ENCODE measurements at places on chromosomes 1 and 21.

DNA sequence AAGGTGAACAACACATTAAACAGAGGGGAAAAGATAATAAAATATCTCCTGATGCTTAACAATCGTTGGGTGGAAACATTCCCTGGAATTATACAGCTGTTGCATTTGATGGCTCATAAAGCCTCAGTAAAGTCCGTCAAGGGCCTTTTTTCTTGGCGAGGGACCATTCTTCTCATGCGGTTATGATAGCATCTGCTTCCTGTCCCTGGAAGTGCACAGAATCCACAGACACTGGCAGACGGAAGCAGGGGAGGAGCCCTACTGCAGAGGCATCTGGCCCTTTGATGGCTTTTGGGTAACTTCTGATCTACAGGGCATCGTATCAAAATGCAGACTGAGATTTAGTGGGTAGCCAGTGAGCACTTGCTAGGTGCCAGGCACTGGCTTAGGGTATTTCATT is 286.9 kb downstream of the KIF26B start:
- no peak for DNase-seq

- no peak for DNase-seq
Observed at GRCh38 chr1:8213136-8213535, 104.8 kb upstream of the SLC45A1 start.

- DNase-seq = no peak
Observed at GRCh38 chr1:153565529-153566374, at the start of gene S100A2. TSS of gene S100A2 (minus strand) at chr1:153565844. CDS start at chr1:153563877, 1,967 bp downstream.

- no peak for DNase-seq
Observed at GRCh38 chr1:99776120-99776519, 9.7 kb upstream of the FRRS1 start.

DNA sequence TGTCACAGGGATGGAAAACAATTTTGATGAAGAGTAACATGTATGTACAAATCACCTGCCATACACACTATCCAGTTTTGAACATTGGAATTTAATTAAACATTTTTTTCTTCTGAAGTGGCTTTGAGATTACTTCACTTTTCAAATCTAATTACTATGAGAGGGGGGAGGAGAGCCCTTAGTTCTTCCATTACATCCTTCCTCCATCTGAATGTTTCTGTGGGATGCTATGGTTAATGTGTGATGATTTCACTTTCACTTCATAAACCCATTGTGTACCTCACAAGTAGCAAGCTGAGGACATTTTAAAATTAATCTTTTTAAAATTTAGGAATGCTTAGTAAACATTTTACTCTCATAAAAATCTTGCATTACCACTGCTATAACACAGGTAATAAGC is 156.9 kb downstream of the RUNX1 start:
- no peak for DNase-seq

DNA sequence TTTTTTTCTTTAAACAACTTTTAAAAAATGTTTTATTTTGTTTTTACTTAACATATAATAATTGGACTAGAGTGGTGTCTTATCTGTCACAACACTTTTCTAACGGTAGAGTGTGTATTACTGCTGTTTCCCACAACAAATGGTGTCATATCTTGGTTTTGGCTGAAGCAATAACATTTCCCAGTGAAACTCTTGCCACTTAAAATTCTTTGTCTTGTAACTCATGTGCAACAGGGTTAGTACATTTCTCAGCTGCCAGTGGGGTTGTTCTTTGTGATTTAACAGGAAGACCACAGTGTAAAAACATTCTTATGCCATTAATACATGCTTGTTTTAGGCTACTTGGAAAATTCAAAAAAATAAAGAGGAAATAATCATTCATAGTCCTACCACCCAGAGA is 43.5 kb downstream of the ALPL start:
- no peak for DNase-seq

DNA sequence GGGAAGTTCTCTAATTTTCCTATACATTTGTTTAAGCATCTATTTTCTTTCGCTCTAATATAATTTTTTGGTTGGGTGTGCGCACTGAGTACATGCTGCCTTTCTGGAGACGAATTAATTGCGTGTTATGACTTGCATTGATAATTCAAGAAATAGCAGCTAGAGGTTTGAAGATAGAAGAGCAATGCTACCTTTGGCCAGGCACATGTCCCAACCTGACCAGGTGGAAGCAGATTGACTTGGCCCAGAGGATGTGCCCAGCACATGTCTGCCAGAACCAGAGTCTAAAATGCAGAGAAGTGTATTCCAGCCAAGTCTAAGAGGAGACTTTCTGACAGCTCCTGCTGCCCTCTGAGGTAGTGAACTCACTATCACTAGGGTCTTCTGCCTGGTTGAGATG is 114.3 kb downstream of the SLC35F3 start:
- no peak for DNase-seq

DNA sequence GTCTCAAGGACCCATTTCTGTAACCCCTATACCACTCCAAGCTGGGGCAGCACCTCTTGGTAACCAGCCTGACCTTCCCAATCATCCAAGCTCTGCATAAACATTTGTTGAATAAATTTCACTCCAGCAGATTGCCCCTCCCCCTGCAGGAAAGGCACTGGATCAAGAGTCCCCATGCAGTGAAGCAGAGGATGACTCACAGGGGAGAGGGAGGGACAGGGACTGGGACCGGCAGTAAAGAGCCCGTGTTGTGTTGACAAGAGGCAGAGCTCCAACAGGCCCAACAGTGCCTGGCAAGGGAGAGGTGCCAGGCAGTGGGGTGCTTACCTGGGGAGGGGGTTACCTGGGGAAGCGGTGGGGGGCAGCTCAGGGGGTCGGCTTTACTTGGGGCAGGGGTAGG is 32.3 kb downstream of the SLC9A1 start:
- no peak for DNase-seq

- DNase-seq = no peak
Observed at GRCh38 chr1:6495041-6495441, 3.6 kb upstream of the PLEKHG5 start.

DNA sequence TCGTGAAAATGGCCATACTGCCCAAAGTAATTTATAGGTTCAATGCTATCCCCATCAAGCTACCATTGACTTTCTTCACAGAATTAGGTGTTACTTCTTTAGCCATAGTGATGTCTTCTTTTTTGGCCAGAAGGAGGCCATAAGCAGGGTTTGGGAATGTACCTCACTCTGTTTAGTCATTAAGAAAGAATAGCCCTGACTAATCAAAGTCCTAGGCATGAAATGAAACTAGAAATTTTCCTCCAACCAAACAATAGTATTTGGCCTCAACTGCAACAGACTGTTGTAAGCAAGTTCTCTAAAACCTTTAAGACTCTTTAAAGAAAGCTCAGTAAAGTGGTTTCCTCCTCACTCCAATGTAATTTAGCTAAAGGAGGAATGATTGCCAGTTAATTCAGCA is 163.9 kb downstream of the AKT3 start:
- DNase-seq = no peak
